NCI-H1930 (cell line): ENCODE measurements at places on chromosomes 7 and 10.

DNA sequence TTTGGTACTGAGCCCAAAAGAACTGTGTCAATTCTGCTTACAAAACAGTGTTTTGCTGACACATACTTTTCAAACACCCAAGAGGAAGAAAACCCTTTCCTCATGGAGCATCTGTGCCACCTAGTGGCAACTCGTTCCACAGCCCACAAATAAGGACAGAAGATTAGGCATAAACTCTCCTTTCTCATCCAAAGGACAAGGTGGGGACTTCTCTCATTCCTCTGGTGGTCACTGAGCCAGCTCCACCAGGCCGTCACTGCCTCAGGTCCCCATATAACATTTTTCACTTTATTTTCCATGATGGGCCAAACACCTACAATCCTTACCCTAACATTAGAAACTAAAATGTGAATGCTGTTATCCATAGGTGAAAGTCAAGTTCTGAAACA lies 76.9 kb downstream of the RNF216 start:
- DNase-seq: no peak

- DNase-seq: no peak
Observed at GRCh38 chr7:131802195-131802864, 245.9 kb upstream of the PODXL start.

DNA sequence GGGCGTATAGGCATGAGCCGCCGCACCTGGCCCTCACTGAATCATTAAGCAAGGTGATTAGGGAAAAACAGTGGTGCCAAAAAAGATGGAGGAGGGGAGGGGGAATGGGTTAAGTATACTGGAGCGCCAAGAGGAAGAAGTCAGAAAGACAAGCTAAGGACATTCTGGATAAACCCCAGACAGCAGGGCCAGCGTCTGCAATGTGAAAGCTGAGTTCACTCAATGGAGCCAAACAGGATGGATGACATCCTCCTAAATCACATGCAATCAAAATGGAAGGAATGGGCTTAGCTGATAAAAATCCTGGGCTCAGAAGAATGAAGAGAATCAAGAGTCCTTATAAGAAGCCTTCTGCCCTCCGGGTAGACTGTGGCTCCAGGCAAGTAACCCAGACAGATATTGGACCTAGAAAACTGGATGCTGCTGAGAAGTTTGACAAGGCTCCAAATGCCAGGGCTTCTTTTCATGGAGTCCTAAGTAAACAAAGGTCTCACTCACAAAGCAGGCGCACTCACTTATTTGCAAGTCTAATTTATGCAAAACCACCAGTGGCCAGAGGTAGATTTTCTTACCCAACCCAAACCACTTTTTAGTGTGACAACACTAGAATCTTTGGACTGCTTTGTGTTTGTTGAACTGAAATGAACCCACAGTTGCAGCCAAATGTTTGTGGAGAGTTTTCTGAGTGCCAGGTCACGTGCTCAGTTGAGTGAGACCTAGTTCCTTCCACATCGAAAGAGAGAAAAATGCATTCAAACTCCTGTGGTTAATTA lies 519.1 kb upstream of the AUTS2 start:
- no peak for DNase-seq

- peak; percentile 24 for DNase-seq
Observed at GRCh38 chr10:3500408-3500856, 284.6 kb downstream of the KLF6 start.

DNA sequence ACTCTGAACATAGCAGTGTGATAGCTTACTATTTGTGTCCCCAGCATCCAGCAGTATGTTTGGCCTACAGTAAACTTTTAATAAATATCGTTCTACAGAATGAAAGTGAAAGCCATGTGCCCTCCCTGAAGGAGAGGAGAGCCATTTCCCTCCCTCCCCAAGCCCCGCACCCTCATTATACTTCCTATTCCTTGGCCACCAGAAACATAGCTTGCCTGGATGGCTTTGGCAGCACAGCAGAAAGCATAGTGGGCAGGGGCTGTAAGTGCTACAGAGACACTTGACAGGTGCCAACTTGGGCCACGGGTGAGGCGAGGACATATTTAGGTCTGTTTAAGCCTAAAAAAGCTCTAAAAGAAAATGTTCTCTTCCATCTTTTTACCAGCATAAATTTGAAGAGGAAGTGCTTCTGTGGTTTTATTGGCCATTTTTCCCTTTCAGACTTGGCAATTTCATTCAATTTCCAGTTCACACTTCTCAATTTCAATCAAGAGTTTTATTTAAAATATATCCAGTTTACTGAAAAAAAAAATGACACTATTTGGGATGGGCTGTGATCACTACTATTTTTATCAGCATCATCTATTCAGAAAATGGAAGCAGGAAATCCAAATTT lies 12.7 kb downstream of the HHEX start:
- DNase-seq: no peak

- no peak for DNase-seq
Observed at GRCh38 chr7:37419496-37419895, 29.2 kb downstream of the ELMO1 start.

DNA sequence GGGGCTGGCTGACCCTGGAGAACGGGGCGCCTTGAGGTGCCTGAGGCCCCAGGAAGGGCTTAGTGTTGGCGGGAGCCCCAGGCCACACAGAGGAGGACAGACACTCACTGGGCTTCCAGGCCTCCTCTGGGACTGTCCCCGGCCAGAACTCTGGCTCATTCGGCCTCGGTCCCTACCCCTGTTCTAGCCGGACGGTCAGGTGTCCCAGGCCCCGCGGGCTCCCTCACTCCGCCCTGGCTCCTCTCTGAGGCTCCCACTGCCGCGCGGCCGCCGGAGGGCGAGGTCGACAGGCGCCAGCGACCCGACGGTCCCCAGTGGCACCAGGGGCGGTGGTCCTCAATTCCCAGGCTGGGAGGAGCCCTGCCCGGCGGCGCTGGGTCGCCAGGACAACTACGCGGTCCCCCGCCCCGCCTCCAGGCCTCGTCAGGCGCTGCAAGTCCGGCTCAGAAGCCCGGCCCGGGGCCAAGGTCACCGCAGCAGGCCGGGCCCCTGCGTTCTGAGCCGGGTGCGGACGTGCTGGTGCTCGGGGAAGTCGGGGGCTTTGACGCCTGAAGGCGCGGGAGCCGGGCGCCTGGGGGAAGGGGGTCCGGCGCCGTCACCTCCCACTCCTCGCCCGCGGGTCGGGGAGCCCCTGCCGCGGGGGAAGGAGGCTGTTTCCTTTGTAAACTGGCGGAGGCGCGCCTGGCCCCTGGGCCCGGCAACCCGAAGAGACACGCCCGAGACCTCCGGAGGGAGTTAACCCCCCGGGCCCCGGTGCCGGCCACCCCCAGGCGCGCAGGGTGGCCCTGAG lies 1.1 kb upstream of the PWWP2B start:
- DNase-seq: no peak

GRCh38 chr10:1486841-1487687 lies 250.3 kb downstream of the ADARB2 start:
- no peak for DNase-seq

- DNase-seq: no peak
Observed at GRCh38 chr7:133575726-133576440, 323.0 kb downstream of the EXOC4 start.

DNA sequence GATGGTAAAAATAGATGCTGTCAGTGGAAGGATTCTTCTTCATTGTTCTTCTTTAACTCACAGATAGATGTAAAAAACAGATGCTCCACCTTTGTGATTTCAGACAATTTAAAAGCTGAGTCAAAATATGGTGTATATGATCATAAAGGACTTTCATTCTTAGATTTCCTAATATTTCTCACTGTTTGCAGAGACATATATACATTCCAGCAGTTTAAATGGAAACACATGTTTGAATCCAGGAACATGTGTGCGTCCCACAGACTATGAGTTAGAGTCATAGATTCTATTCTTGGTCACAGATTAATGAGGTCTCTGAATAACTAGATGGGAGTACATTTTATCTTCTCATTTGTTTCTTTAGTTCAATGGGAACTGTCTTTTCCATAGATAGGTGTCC lies 109.6 kb downstream of the BICC1 start:
- DNase-seq: no peak

- DNase-seq: no peak
Observed at GRCh38 chr7:138645284-138645683, 55.9 kb downstream of the SVOPL start.

GRCh38 chr7:41328544-41328943 lies 374.3 kb downstream of the INHBA start:
- DNase-seq: no peak

- no peak for DNase-seq
Observed at GRCh38 chr10:83934062-83934461, 205.2 kb upstream of the GHITM start.

DNA sequence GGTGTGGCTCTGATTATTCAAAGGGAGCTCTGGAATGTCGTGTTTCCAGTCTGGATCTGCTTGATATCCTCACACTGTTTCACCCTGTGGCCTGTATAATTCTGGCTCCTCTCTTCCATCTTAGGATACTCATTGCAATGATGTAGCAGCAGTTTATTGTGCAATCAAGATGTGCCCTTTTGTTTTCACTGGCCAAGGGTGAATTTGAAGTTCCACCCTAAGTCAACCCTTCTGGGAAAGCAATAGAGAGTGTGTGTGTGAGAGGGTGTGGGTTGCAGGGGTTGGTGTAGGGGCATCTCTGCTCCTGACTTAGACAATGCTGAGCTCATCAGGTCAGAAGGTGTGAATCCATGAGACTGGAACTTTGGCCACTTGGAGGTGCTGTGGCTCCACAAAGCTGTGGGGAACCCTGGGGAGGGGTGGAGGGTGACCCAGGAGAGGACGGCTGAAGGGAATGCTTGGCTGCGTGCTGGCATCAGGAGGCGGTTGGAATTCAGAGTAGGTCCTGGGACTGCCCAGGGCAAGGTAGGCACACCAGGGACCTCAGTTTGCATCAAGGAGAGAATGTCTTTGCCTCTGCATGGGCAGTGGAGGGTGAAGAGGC lies 118.0 kb upstream of the PRSS58 start:
- peak; percentile 83 for DNase-seq

GRCh38 chr10:63667596-63668480 lies 146.6 kb downstream of the REEP3 start:
- DNase-seq: no peak

- no peak for DNase-seq
Observed at GRCh38 chr10:1255600-1256431, 199.6 kb downstream of the WDR37 start.

GRCh38 chr10:43286076-43286805 lies 19.4 kb upstream of the RASGEF1A start:
- no peak for DNase-seq

DNA sequence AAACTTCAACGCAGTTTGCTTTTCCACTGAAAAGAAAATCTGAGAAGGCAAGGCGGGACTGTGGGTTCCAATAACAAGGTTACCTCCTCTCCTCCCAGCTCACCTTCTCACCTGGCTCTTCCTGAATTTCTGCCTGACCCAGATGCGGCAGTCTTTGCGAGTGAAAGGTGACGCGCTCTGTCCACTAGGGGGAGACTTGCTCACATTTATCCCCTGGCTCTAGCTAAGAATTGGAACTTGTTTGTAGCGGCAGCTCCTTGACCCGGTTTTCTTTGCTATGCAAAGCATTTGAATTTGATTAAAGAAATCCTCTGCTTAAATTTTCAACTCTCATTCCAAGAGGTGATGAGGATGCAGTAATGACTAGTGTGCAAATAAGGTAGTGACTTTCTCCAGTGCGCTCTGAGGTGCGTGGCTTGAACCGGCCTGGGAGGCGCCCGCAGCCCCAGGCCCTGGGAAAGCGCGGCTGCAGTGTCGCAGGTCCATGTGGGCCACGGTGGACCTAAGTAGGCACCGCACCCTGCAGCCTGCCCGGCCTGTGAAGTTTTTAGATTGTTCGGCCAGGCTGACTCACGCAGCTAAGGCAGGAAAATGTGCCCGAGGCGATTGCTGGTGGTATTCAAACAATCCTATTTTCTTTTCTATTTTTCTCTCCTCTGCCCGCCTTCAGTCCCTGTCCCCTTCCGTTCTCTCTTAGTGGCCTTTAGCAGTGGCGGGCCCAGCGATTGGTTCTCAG lies 336.9 kb upstream of the NPSR1 start:
- DNase-seq: peak; percentile 14

DNA sequence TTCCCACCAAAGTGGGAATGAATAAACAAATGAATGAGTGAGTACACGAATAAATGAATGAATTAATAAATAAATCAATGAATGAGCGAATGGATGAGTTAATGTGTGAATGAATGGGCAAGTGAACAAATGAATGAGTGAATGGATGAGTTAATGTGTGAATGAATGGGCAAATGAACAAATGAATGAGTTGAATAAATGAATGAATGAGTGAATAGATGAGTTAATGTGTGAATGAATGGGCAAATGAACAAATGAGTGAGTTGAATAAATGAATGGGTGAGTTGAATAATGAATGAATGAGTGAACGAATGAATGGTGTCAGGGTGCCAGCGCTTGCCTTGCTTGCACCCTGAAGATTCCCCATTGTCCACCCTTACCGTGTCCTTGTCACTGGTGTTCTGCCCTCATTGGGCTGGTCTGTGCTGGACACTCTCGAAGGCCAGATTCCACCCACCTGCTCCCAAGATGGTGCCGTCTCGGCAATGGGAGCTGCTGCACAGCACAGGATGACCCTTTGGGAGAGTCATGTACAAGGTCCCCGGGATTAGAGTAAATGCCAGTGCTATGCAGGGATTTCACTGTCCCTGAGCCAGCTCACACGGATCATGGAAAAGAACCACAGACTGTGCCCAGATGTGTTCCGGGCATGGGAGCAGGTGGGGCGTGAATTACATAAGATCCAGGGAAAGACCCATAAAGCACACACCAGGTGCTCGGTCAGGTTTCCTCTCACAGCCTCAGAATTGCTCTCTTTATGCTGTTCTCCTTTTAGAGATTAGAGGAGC lies 83.2 kb downstream of the CAMK1D start:
- DNase-seq: no peak

GRCh38 chr10:62244785-62245467 lies 23.7 kb downstream of the RTKN2 start:
- no peak for DNase-seq

- no peak for DNase-seq
Observed at GRCh38 chr7:130593033-130593432, 75.5 kb downstream of the COPG2 start.
